ENCODE measurements at places on chromosomes 2 and 18.

GRCh38 chr2:235553696-235554100, 59.9 kb downstream of the AGAP1 start:
- no peak for DNase-seq

GRCh38 chr18:58569490-58569911, 59.4 kb downstream of the ALPK2 start:
- no peak for DNase-seq

DNA sequence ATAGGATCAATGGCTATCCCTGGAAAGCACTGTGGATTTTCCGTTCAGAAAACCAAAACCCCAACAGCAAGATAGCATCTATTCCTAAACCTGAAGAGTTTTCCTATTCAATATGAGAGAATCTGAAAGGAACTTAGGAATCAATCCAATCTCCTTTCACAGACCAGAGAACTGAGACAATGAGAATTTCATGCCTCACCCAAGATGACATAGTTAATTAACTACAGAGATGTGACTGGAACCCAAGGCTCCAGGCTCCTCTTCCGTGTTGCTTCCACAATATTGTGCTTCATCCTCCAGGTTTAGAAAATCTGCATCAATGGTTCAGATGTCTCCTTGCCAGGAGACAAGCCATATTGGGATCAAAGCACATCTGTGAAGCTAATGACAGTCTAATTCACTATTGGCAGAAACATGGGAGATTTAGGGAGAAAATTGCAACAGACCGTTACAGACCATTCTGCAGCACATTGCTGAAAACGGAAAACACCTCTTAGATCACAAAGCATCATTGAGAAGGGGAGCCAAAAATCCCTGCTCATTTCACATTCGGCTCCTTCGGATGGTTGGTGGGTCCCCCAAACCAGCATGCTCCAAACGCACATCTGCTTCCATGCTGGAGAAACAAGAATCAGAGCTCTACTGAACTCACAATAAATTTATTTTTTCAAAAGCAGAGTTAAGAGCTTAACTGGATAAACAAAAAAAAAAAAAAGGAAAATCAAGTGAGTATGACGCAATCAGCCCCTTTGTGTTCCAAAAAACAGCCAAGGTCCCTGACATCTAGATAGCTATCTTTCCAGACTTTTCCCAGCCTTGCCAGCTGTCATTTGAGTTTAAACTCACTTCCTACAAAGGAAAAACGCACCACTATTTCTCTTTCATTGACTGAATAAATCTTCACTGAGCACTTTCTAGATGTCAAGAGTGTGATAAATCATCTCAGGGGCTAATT, 290.3 kb downstream of the C1D start:
- no peak for DNase-seq

GRCh38 chr2:86283411-86284030, 53.9 kb downstream of the REEP1 start:
- no peak for DNase-seq

DNA sequence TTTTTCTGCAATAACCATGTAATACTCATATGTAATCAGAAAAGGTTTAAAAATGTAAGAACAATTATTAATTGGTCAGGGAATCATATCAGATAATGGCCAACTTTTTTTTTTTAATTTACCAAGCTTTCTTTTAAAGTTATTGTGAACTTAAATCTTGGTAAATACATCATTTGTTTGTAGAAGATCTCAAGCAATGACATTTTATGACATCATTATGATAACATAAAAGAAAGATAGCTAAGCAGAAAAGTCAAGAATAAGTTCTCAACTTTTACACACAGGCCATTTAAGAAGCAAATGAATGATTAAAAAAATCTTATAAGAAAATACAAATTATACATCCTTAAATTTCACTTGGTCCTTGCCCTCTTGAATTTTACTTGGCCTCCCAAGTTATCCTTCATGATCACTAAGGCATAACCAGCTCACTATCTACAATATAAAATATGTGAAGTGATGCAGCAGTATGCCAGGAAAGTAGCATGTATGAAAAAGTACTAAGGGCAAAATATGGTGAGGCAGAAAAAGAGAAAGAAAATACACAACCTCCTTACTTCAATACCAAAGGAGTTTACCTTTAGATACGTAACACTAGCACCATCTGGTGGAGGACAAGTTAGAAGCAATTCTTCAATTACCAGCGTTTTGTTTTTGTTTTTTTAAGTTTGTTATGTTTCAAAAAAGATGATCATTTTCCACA, 116.6 kb downstream of the SRBD1 start:
- DNase-seq, result peak; percentile 56

- DNase-seq, result no peak
Measured at GRCh38 chr2:33785201-33786106, 186.4 kb upstream of the FAM98A start.

Data from NCI-H2081 (cell line).